ENCODE measurements at places on chromosomes 3 and 15.

GRCh38 chr15:63466378-63467192 is 37.8 kb upstream of the USP3 start:
- peak; percentile 63 for DNase-seq

DNA sequence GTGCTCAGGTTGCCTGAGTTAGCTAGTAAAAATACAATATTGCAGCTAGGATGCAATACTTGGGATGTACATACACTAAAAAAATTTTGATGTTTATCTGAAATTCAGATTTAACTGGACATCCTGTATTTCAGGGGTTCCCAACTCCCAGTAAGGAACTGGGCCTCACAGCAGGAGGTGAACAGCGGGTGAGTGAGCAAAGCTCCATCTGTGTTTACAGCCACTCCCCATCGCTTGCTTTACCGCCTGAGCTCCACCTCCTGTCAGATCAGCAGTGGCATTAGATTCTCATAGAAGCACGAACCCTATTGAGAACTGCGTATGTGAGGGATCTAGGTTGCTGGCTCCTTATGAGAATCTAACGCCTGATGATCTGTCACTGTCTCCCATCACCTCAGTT is 285.1 kb upstream of the PROK2 start:
- DNase-seq, result no peak

- DNase-seq, result no peak
These were observed 325.7 kb downstream of the OTOL1 start for GRCh38 chr3:161822291-161822690.

GRCh38 chr15:98528046-98528725 is 120.2 kb upstream of the IGF1R start:
- DNase-seq, result no peak

- DNase-seq, result no peak
These were observed 144.6 kb upstream of the IL12A start for GRCh38 chr3:159843840-159844730.

- DNase-seq, result no peak
These were observed 94.7 kb downstream of the PLXNA1 start for GRCh38 chr3:127077505-127078064.

GRCh38 chr15:43274136-43274535 is 7.4 kb upstream of the TGM5 start:
- no peak for DNase-seq

DNA sequence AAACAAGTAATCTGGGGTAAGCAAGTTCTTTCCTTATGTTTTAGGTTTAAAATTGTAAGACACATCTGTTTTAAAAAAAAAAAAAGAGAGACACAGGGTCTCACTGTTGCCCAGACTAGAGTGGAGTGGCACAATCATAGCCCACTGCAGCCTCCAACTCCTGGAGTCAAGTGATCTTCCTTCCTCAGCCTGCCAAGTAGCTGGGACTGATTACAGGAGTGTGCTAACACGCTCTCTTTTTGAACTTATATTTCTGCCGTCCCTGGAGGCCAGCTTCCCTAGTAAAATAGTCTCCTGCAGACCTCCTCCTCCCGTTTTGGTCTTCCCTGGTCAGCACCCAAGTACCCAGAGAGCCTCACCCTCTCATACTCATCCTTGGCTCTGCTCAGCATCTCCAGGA is 35.5 kb downstream of the DCP1A start:
- DNase-seq, result no peak

All from HFF-Myc (cell line).